Right lobe of liver (tissue), 6 donors: ENCODE measurements at places on chromosomes 16 and 17. TPM values are rescaled to one million over a fixed set of nuclear protein-coding genes. Genes with fewer than 3 reads are reported as not detected.

The TBC1D3H gene
- not detected for total RNA-seq

- DNase-seq, result no peak
- H3K27me3 ChIP-seq, result no peaks in the 10 kb centered on the region
- H3K27ac ChIP-seq, result peak overlapping the region; percentile 98
Observed at GRCh38 chr16:29151317-29151716, 166.5 kb downstream of the LAT start.

The FLOT2 gene
- total RNA-seq, result 77.0 TPM

DNA sequence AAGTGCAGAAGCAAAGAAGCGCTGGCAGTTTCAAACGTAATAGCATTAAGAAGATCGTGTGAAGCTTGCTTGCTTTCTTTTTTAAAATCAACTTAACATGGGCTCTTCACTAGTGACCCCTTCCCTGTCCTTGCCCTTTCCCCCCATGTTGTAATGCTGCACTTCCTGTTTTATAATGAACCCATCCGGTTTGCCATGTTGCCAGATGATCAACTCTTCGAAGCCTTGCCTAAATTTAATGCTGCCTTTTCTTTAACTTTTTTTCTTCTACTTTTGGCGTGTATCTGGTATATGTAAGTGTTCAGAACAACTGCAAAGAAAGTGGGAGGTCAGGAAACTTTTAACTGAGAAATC lies 17.4 kb upstream of the RAB11FIP4 start:
- H3K27ac ChIP-seq, result no peak overlapping the region
- no peaks in the 10 kb centered on the region for H3K36me3 ChIP-seq
- no peak overlapping the region for H3K4me3 ChIP-seq
- no peaks in the 10 kb centered on the region for H3K27me3 ChIP-seq
- DNase-seq, result no peak

- H3K36me3 ChIP-seq, result no peaks in the 10 kb centered on the region
- H3K4me1 ChIP-seq, result no peaks in the 10 kb centered on the region
- no peak overlapping the region for H3K27ac ChIP-seq
- DNase-seq, result no peak
- H3K27me3 ChIP-seq, result no peaks in the 10 kb centered on the region
Observed at GRCh38 chr16:68287276-68288251, 23.2 kb downstream of the SLC7A6OS start.

The TMEM235 gene
- total RNA-seq, result not detected

The TSNAXIP1 gene
- 0.93 TPM for total RNA-seq

The SOCS3 gene
- 10.1 TPM for total RNA-seq

DNA sequence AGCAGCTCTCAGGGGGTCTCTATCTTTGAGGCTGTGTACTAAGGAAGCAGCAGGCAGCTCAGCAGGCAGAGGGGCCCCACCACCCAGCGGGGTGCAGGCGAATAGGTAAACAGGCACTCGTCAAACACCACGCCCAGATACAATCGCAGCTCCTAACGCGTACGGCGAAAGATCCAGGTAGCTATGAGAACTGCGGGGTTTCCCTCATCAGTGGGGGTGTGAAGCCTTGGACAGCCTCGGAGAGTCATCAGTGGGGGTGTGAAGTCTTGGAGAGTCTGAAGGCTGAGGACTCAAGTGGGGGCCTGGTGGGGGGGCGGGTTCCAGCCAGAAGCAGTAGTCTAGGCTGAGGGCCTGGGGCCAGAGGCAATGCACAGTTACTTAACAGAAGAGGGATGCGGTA lies 69.0 kb downstream of the RTN4RL1 start:
- H3K36me3 ChIP-seq, result no peaks in the 10 kb centered on the region
- H3K4me1 ChIP-seq, result no peaks in the 10 kb centered on the region
- no peaks in the 10 kb centered on the region for H3K27me3 ChIP-seq
- H3K4me3 ChIP-seq, result no peak overlapping the region
- no peak overlapping the region for H3K27ac ChIP-seq

- H3K27me3 ChIP-seq, result no peaks in the 10 kb centered on the region
- no peak overlapping the region for H3K27ac ChIP-seq
- no peaks in the 10 kb centered on the region for H3K4me1 ChIP-seq
- no peaks in the 10 kb centered on the region for H3K36me3 ChIP-seq
- no peak overlapping the region for H3K4me3 ChIP-seq
Observed at GRCh38 chr17:58020401-58020800, 13.4 kb upstream of the SRSF1 start.

GRCh38 chr16:51815523-51815922 lies 664.5 kb upstream of the SALL1 start:
- H3K27ac ChIP-seq, result no peak overlapping the region
- no peak for DNase-seq
- no peaks in the 10 kb centered on the region for H3K36me3 ChIP-seq
- H3K27me3 ChIP-seq, result no peaks in the 10 kb centered on the region
- H3K4me3 ChIP-seq, result no peak overlapping the region

DNA sequence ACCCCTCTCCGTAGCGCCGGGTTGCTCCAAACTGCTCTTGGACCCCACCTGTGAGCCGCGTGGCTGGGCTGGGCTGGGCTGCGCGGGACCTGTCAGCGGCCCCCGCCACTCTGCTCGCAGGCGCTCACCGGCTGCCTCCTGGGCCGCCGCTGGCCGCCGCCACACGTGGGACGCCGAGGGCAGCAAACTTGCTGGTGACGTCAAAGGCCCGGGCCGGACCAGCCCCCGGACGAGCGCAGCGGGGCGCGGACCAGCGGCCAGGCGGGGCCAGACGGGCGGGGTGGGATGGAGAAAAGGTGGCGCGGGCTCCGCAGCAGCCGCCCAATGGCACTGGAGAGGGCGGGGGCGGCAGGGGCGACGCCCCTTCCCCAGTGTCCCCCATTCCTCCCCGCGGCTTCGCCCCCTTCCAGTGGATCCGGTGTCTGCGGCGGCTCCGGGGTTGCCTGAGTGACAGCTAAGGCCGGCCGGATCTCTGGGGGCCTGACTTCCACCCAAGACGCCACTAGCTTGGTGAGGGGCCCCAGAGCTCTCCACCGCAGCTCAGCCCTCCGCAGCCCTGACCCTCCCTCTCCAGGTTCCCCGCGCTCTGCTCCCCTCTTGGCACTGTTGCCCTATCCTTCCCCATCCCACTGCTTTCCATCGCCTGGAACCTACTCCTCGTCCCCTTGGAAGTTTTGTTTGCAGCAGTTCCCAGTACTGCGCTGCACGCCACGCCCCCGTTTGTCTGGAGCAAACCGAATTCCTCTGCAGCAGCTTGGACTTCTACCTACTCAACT lies at the start of gene HS3ST3A1:
Gene HS3ST3A1 (minus strand): TSS at position 154 of the 776 bp plus-strand sequence. CDS start 800 bp downstream, outside the sequence.
- H3K27ac ChIP-seq, result no peak within 1 kb of the TSS
- no peaks in the 10 kb centered on the region for H3K36me3 ChIP-seq
- H3K27me3 ChIP-seq, result no peaks in the 10 kb centered on the region
- DNase-seq, result peak; percentile 73
- H3K4me3 ChIP-seq, result peak within 1 kb of the TSS; percentile 47

GRCh38 chr17:45309400-45309799 lies 7.4 kb downstream of the MAP3K14 start:
- H3K4me3 ChIP-seq, result no peak overlapping the region
- no peak for DNase-seq
- no peaks in the 10 kb centered on the region for H3K27me3 ChIP-seq

DNA sequence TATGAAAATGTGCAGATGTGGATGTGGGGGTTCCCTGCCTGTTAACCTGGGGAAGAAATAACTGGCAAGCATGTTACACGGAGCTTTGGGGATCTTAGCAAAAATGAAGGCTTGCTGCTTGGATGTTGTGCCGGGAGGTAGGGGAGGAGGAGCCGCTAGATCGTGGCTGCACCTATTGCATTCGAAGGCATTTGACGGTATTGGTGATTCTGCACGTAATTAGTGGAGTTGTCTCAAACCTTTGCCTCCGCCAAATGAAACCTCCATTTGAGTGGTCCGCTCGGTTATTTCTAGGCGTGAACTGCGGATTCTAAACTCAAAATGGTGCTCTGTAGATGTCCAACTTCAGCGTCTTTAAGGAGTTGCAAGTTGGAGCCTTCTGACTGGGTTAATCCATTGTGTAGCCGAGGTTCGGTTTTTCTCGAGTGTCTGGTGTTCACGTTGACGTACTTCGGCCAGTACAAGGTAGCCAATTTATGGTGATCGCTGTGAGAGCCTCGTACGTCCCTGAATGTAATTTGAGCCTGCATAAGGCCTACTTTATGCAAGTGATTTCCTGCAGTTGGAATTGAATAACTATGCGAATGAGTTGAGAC lies 1.5 kb downstream of the TNRC6C start:
- peaks cover 10% of the 10 kb centered on the region for H3K4me1 ChIP-seq
- no peaks in the 10 kb centered on the region for H3K36me3 ChIP-seq
- H3K27ac ChIP-seq, result no peak overlapping the region
- H3K27me3 ChIP-seq, result no peaks in the 10 kb centered on the region
- DNase-seq, result peak; percentile 39

- H3K27me3 ChIP-seq, result no peaks in the 10 kb centered on the region
- H3K36me3 ChIP-seq, result peaks cover 9% of the 10 kb centered on the region
- no peaks in the 10 kb centered on the region for H3K4me1 ChIP-seq
- DNase-seq, result no peak
- H3K27ac ChIP-seq, result no peak overlapping the region
Observed at GRCh38 chr16:74465281-74465680, 44.0 kb upstream of the CLEC18B start.

GRCh38 chr17:78599419-78599818 lies 22.2 kb upstream of the DNAH17 start:
- no peak overlapping the region for H3K4me3 ChIP-seq
- DNase-seq, result no peak
- no peaks in the 10 kb centered on the region for H3K27me3 ChIP-seq
- H3K36me3 ChIP-seq, result no peaks in the 10 kb centered on the region

DNA sequence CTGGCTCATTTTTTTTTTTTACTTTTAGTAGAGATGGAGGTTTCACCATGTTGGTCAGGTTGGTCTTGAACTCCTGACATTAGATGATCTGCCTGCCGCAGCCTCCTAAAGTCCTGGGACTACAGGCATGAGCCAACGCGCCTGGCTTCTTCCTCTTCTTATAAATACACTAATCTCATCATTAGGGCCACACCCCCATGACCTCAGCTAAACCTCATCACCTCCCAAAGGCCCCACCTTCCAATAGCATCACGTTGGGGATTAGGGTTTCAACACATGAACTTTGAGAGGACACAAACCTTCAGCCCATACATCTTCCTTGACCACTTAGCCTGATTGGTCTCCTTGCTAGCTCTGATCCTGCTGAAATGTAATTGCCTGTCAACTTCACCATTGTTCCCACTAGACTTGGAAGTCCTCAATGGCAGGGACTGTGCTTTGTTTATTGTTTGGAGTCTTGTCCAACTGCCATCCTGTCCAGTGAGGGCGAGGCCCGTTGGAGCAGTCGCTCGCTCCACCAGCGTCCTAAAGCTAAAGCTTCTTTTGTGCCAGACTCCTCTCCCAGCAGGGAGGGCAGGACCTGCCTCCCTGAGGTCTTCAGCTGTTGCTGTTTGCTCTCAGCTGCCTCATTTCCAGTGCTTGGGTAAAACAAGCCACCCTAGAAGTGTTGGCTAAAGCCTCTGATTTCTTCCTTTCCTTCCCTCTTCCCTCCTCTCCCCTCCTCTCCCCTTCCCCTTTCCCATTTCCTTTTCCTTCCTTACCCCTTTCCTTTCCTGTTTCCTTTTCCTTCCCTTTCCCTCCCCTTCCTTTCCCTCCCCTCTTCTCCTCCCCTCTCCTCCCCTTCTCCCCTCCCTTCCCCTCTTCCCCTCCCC lies 85.3 kb downstream of the HAPSTR1 start:
- H3K36me3 ChIP-seq, result no peaks in the 10 kb centered on the region
- no peak overlapping the region for H3K27ac ChIP-seq
- H3K27me3 ChIP-seq, result no peaks in the 10 kb centered on the region
- H3K4me1 ChIP-seq, result no peaks in the 10 kb centered on the region

DNA sequence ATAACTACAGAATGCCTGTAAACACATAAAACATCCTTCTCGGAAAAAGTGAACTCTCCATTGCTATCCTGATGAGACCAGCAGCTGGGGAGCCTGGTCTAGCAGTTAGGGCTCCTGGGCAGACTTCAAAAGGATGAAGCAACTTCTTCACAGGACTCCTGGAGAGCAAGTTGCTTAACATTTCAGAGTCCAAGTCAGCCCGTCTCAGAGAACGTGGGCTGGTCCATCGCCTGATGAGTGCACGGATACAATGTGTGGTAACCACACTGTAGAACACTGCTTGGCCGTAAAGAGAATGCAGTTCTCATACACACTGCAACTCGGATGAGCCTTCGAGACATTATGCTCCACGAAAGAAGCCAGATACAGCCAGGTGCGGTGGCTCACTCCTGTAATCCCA lies 52.7 kb downstream of the TMEM235 start:
- H3K4me1 ChIP-seq, result peaks cover 7% of the 10 kb centered on the region
- no peak overlapping the region for H3K27ac ChIP-seq
- no peak overlapping the region for H3K4me3 ChIP-seq
- H3K27me3 ChIP-seq, result no peaks in the 10 kb centered on the region
- no peak for DNase-seq
- no peaks in the 10 kb centered on the region for H3K36me3 ChIP-seq

GRCh38 chr16:17365211-17365541 lies 105.6 kb downstream of the XYLT1 start:
- H3K36me3 ChIP-seq, result no peaks in the 10 kb centered on the region
- no peaks in the 10 kb centered on the region for H3K27me3 ChIP-seq
- H3K4me3 ChIP-seq, result no peak overlapping the region
- DNase-seq, result no peak
- no peak overlapping the region for H3K27ac ChIP-seq
- H3K4me1 ChIP-seq, result no peaks in the 10 kb centered on the region

The RGS11 gene
- total RNA-seq, result 1.3 TPM

- no peaks in the 10 kb centered on the region for H3K4me1 ChIP-seq
- H3K27ac ChIP-seq, result no peak overlapping the region
- H3K36me3 ChIP-seq, result no peaks in the 10 kb centered on the region
- H3K27me3 ChIP-seq, result no peaks in the 10 kb centered on the region
- H3K4me3 ChIP-seq, result no peak overlapping the region
- no peak for DNase-seq
Observed at GRCh38 chr17:660453-660852, 54.2 kb downstream of the VPS53 start.

The PDILT gene
- total RNA-seq, result not detected

DNA sequence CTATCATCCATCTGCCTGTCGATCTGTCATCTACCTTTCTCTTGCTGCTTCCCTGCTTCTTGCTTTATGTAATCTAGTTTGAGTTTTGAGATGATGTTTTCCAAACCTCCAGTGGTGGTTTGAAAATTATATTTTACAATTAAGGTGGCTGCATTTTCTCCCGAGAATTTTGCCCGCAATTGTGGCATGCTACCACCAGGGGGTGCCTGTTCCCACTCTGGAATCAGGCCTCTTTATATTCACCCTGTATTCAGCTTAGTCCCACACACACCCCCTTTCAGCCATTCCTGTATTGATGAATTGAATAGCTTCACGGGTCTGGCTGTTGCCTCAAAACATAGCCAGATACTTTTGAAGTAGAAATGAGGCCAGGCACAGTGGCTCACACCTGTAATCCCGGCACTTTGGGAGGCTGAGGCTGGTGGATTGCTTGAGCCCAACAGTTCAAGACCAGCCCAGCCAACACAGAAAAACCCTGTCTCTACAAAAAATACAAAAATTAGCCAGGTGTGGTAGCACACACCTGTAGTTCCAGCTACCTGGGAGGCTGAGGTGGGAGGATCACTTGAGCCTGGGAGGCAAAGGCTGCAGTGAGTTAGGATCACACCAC lies 3.2 kb downstream of the PRSS22 start:
- no peaks in the 10 kb centered on the region for H3K36me3 ChIP-seq
- no peaks in the 10 kb centered on the region for H3K27me3 ChIP-seq
- H3K4me3 ChIP-seq, result no peak overlapping the region
- no peak for DNase-seq

The STRADA gene
- 12.9 TPM for total RNA-seq

GRCh38 chr17:6073620-6074019 lies 3.4 kb downstream of the WSCD1 start:
- no peak for DNase-seq
- H3K4me3 ChIP-seq, result no peak overlapping the region
- H3K27ac ChIP-seq, result no peak overlapping the region

- H3K27me3 ChIP-seq, result no peaks in the 10 kb centered on the region
- no peaks in the 10 kb centered on the region for H3K36me3 ChIP-seq
- H3K4me3 ChIP-seq, result no peak overlapping the region
- H3K27ac ChIP-seq, result no peak overlapping the region
- no peaks in the 10 kb centered on the region for H3K4me1 ChIP-seq
- DNase-seq, result no peak
Observed at GRCh38 chr17:8656693-8657092, 26.2 kb upstream of the MYH10 start.
